ENCODE measurements at places on chromosomes 11 and 22.
A peak's percentile ranks its signal among the peaks of the same experiment; 100 is the strongest.

GRCh38 chr11:106091480-106092123, 14.1 kb downstream of the AASDHPPT start:
- DNase-seq = no peak

GRCh38 chr22:19525116-19525660, 978 bp upstream of the CLDN5 start:
- DNase-seq = peak; percentile 31

- no peak for DNase-seq
These were observed 4.4 kb upstream of the FOXRED2 start for GRCh38 chr22:36510966-36511881.

GRCh38 chr11:105297463-105297862, 157.9 kb upstream of the CARD18 start:
- no peak for DNase-seq

- DNase-seq = no peak
These were observed 116.4 kb downstream of the ARHGAP32 start for GRCh38 chr11:129075757-129076156.

- no peak for DNase-seq
These were observed 491.8 kb downstream of the ETS1 start for GRCh38 chr11:128095466-128095981.

- no peak for DNase-seq
These were observed 4.2 kb upstream of the OSM start for GRCh38 chr22:30270832-30271231.

DNA sequence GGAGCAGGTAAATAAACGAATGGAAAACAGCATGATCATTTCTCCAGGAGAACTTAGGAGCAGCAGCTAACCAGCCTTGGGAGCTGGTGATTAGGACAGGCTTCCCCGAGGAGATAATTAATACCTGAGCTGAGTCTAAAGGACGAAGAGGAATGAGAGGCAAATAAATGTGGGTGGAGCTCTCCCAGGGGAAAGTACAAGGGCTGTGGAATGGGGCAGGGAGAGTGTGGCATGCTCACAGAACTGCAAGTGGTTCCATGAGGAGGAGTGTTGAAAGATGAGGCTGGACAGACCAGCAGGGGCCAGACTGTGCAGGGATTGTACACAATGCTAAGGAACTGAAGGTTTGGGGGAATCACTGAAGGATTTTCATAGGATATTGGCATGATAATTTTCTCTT, 14.2 kb upstream of the TLCD5 start:
- no peak for DNase-seq

DNA sequence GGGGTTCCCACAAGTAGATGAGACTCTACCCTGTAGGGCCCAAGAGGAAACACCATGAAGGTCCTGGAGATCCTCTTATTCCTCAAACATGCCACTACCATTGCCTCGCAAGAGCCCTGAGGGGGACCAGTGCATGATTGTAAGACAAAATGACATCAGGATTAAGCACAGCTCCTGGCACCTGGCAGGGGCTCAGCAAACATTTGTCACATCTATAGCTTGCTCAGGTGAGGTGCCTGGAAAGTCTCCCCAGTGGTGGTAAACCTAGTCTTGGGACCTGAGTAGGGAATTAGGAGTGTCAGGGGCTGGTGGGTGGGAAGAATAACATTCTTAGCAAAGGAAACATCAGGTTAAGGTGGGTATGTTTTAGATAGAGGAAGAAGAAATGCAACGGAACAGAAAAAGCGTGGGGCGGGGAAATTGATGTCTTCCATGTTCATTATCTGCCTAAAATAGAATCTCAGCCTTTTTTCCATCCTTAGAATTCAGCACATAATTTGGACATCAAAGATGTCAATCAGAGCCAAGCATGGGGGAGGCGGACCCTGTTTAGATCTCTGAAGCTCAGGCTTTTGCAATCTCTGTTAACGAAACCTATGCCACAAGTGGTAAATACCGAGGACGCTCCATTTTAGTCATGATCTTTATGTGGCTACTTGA, 924 bp downstream of the YPEL1 start:
- no peak for DNase-seq

GRCh38 chr11:59615120-59615636, 396 bp downstream of the OSBP start:
- no peak for DNase-seq

Data from activated naive CD8-positive, alpha-beta T cell treated with anti-CD3 and anti-CD28 coated beads, Interleukin-2, amount 10 ng/mL, durations not matched to agents 7 days and 5 days (primary cell).